Left cardiac atrium (tissue), 4 donors: ENCODE measurements at places on chromosomes 5 and 9.

GRCh38 chr9:35649431-35650340 lies 1.0 kb downstream of the SIT1 start:
- DNase-seq: peak; percentile 69

DNA sequence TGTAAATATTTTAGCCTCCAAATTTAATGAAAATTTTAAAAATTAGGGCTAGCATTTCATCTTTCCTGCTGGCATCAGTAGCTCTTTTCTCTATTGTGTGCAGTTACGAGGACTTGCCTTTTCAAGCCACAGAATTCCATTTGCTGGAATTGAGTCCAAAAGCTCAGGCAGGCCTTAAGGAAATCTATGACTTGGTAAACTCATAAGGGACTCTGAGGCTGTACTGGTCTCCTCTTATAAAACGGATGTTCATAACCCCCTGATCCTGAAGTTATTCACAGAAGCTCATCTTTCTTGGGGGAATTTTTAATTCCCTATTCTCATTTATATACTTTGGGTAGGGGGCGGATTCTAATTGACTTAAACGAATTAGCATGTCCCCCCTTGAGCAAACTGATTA lies 23.4 kb downstream of the ANKRA2 start:
- DNase-seq: no peak

DNA sequence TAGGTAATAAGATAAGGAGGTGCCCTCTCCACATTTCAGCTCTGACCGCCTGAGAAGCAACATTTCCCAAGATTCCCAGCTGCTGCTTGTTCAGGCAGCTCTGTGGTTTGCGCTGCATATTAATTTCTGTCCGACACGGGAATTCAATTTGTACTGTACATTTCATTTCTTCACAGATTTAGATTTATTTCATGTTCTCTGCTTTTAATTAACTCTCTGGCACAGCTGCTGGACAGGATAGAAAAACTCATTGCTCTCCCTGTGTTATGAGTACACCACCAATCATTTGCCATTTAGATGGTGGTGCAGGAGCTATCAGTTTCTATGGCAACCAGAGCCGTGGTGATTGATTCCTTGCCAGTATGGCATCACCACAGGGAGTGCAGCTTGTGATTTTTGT lies 558.5 kb downstream of the DMRTA1 start:
- no peak for DNase-seq

- no peak for DNase-seq
Measured at GRCh38 chr5:149598966-149599365, 17.7 kb downstream of the ARHGEF37 start.
